ENCODE measurements at places on chromosomes 16 and 17.

GRCh38 chr17:12180644-12181261 lies 160.1 kb downstream of the MAP2K4 start:
- peak; percentile 48 for DNase-seq

DNA sequence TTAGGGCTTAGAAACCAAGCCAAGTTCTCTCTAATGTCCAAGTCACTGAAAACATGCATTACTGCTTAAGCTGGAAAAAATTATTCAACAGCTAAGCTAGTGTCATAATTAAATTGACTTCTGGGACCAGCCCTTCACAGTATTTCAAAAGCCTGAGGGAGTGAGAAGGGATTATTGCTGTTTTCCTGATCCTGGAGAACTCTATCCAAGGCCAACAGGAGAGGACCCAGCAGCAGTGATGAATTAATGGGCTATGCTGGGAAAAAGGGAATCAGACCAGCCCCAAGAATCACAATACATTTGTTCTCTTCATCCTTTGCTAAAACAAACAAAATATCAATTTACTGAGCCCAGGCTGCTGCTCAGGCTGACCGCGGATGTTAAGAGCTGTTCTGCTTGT lies 34.5 kb upstream of the CLEC3A start:
- no peak for DNase-seq

DNA sequence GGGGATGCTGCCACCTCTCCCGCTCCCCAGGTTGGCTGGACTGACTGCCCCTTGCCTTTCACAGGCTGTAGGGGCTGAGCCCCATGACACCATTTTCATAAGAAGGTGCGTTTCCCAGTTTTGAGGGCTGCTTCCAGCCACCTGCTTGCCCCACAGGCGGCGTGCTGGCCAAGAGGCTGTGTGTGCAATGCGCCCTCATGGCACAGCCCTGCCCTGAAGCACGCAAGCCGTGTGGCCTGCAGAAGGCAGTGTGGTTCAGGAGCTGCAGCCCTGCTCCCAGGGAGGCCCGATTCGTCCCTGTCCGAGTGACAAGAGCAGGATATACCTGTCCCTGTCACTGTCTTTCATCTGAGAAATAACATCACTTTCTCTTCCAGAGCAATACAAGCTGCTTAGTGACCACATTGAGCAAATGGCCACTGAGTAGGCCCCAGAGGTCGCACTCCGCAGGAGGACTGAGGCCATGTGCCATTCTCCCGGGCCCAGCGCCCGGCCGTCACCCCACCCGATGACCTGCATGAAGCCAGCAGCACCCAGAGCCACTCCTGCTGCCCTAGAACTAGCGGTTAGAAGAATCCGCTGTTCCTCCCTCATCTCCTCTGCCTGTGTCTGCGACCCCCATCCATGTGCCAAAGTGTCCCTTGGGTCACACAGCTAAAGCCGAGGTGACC lies 24.2 kb downstream of the CIBAR2 start:
- DNase-seq, result no peak

GRCh38 chr17:77203436-77203835 lies 62.7 kb downstream of the SEC14L1 start:
- DNase-seq, result no peak

DNA sequence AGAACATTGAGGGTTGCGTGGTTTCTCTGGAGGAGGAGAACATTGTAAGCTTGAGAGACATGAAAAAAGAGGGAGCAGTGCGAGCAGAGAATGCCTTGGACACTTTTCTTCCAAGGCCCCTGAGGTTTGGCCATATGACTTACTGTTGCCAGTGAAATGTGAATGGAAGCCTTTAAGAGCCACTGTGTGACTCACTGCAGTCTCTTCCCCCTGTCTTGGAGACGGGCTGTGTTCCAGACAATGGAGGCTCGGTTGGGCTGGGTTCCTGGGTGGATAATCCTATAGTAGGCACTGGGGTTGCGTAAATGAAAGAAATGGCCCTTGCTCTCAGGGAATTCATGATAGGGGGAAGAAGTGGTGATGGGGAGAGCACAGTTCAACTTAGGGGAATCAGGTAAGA lies 75.5 kb downstream of the SHISA9 start:
- no peak for DNase-seq

GRCh38 chr17:48335858-48336500 lies 94.0 kb downstream of the SKAP1 start:
- DNase-seq, result no peak

- peak; percentile 90 for DNase-seq
Observed at GRCh38 chr16:66650707-66651473, 45.7 kb downstream of the CMTM4 start.

DNA sequence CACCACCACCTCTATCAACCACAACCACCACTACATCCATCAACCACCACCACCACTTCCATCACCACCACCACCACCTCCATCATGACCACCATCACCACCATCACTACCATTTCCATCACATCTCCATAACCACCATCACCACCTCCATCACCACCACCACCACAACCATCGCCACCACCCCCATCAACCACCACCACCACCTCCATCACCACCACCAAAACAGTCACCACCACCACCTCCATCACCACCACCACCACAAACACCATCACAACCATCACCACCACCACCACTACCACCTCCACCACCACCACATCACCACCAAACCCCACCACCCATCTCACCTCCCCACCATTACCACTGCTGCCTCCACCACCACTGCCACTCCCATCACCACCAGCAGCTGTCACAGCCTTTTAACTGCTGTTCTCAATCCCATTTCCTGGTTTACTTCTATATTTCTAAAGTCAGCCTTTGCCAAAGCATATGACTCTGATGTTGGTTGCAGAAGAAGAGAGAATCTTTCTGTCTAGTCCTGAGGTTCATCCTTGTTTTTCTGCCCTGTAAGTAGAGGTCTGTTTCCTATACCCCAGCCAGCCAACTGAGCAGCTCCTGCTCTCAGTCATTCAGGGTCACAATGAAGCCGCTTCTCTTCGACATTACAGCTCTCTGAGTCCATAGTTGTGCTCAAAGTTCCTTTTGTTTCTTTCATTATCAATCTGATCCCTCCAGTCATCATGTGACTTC lies 14.0 kb downstream of the MARCHF10 start:
- DNase-seq, result no peak

DNA sequence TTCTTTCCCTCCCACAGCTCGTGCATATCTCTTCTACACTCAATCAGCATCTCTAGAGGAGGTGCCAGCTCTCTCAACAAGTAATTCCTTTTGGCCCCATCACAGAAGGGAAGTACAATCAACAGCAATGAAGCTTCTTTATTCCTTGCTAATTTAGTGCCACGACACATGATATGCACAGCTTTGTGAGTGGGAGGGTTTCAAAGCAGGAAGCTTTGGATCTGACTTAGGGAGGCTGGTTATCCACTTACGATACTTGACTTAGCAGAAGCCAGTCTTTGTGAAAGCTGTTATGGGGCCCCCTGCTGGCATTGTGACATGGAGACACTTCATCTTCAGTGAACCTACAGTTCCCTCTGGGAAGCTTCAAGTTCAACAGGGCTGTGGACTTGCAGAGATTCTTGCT lies 81.0 kb downstream of the TMEM100 start:
- DNase-seq, result peak; percentile 74

DNA sequence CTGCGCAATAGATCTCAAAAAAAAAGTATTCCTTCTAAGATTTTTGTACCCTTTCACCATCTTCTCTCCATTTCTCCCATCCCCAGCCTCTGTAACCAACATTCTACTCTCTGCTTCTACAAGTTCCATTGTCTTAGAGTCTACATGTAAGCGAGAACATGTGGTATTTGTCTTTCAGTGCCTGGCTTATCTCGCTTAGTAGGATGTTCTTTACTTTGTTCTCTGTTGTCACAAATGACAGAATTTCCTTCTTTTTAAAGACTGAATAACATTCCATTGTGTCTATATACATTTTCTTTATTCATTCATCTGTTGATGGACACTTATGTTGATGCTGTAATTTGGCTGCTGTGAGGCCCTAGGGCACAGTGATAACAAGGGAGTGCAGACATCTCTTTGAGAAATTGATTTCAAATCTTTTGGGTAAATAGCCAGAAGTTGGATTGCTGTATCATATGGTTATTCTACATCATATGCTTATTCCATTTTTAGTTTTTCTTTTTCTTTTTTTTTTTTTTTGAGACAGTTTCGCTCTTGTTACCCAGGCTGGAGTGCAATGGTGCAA lies 37.7 kb upstream of the MYH10 start:
- DNase-seq, result no peak

DNA sequence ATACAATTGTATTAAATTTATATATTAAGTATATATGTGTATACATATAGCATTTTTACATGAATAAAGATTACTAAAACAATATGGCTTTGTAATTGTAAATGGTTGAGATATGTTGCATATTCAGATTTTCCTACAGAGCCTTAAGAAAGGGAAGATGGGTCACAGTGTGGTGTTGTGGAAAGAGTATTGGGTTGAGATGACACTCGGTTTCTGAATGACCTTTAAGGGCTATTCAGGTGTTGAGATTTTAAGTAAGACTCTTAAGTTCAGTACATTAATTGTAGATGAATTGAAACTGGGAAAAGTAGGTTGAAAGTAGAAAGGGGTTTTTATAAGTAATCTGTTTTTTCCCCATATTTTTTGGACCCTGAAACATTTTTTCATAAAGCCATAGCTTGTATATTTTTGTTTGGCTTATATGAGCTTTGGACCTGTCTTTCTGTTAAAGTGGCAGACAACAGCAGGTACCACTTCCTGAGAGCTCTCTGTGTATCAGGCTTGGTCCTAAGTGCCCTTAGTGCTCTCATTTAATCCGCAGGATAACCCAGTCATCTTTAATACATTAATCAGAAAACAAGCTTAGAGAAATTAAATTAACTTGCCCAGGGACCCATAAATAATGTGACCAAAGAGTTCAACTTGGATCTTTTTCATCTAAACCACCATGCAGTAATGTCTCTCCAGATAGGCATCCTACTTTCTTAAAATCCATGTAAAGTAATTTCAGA lies 48.5 kb upstream of the MRC2 start:
- DNase-seq, result no peak

DNA sequence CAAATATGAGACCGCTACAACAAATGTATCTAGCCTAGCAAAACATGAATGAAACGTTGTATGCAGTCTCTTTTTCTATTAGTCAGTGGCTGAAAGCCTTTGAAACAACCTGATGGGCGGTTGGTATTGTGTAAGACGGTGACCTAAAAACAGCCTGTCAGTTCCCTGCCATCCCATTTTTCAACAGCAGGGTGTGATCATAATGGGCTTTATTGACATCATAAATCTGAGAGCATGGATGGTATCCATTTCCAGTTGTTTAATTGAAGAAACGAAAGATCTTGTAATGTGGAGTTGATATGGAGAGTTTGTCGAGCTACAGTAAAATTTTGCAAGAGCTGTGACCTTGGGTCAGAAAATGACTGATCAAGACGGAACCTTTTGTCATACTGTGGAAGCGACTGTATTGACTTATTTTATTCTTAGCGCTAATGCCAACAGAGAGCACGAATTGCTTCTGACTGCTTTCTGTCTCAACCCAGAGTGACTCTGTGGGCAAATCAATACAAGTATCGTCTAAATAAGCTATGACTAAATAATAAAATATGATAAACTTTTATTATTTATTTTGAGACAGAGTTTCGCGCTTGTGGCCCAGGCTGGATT lies 12.3 kb upstream of the MEIOB start:
- no peak for DNase-seq

GRCh38 chr17:75114552-75115314 lies 5.0 kb downstream of the ARMC7 start:
- no peak for DNase-seq

DNA sequence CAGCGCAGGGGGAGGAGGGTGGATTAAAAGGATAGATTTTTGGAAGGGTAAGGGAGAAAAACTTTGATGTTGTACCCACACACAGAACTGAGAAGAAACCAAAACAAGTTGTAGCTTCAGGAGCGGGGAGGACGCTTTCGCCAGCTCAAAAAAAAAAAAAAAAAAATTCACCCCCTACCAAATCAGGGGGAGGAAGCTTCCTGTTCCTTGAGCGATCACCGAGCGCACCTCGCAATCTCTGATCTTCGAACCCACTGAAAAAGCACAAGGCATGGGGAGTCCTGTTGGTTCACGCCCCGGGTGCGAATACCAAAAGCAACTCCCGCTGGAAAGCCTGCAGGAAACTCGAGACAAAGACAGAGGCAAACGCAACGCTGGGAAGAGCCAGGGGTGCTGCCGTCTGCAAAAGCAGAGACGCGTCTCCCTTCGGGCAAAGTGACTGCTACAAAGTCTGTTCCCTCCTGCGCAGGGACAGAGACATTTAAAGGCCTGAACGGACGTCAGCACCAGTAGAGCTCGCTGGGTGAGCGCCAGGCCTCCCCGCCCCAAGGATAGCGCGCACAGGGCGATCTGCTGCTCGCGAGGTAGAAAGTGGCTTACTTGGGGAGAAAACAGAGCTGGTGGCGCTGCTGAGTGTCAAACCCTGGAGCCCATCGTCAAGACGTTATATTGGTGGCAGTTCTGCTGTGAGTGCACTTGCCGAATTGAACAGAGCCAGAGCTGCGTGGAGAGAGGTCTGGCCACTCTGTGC lies 190.4 kb downstream of the USP22 start:
- DNase-seq, result no peak

- no peak for DNase-seq
Observed at GRCh38 chr16:23683487-23683886, 4.8 kb downstream of the PLK1 start.

GRCh38 chr17:46958041-46958591 lies 20.9 kb downstream of the RPRML start:
- no peak for DNase-seq

- no peak for DNase-seq
Observed at GRCh38 chr16:49578018-49578417, 204.4 kb downstream of the C16orf78 start.

GRCh38 chr16:30449116-30449435 lies 3.4 kb upstream of the SEPHS2 start:
- no peak for DNase-seq

- DNase-seq, result peak; percentile 14
Observed at GRCh38 chr16:57469046-57469445, 6.6 kb downstream of the POLR2C start.

DNA sequence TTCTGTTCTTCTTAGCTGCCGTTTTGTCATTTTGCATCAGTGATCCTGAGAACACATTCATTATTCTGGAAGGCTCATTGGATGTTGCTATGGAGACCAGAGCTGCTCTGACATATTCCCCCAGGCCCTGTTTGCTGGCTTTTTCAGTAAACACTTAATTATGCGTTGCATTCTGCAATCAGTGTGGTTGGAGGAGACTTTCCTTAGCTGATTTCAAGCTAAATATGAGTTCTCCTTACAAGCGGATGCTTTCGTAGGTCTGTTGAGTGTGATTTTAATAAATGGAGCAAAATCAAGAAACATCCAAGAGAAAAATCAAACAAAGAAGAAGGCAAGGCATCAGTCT lies 38.2 kb upstream of the NUDT7 start:
- DNase-seq, result no peak

DNA sequence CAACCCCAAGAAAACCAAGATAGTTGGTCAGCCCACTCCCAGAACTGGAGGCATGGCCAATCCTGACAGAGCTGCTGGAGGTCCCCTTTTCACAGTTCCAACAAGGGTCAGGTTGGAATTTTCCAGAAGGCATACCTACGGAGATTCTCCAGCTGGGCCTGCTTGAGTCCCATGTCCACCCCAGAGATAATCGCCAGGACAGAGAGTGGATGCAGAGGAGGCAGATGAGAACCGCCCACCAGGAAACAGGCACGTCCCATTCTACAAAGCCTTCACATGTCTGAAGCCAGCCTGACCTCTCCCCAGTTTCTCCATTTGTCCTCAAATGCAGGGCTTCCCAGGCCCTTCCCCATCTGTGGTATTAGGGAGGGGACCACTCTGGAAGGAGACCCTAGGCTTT lies 47.4 kb upstream of the SMURF2 start:
- no peak for DNase-seq

GRCh38 chr17:7704601-7705268 lies at the start of gene EFNB3:
EFNB3 (plus strand) TSS chr17:7705202; CDS start chr17:7705599, 397 bp downstream.
- DNase-seq, result no peak

- DNase-seq, result no peak
Observed at GRCh38 chr17:14019186-14019956, 49.9 kb upstream of the COX10 start.

All from ureter (tissue), 1 donor.